ENCODE measurements at places on chromosomes 11 and 22. TPM values are rescaled to one million over a fixed set of nuclear protein-coding genes. Genes with fewer than 3 reads are reported as not detected.

DNA sequence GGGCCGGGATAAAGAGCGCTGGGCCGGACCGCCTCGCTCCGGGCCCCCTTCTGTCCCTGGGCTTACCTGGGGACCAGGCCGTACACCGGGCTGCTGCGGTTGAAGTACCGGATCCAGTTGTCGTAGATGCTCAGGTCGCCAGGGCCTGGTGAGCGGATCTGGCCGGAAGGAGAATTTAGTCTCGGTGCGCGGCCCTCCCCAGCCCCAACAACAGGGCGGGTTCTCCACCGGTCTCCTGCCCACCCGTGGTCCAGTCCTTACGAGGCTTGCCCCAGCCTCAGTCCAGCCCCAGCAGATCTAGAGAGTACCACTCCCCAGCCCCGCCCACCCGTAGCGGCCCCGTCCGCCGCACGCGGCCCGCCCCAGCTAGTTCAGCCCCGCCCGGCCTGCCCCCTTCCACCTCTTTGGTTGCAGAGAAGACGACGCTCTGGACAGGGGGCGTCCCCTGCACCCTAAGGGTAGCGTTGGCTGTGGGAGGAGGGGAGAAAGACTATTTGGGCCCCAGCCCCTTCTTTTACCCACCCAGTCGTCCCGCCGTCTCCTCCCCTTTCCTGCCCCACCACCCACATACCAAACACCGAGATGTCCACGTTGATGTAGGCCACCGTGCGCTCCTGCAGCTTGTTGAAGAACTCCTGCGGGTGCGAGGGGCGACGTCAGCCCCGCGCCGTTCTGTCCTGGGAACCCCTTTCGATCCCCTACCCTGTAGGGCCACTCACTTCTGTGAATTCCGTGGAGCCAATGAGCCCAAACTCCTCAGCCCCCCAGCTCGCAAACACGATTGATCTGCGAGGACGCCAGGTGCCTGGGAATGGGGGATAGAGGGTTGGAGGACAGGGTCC lies 6.8 kb downstream of the SAC3D1 start:
- DNase-seq = no peak

GRCh38 chr11:124712392-124712791 lies 27.4 kb upstream of the NRGN start:
- DNase-seq = no peak

- no peak for DNase-seq
Measured at GRCh38 chr11:128227466-128227865, 359.9 kb downstream of the ETS1 start.

- peak; percentile 12 for DNase-seq
Measured at GRCh38 chr11:106306942-106307341, 229.5 kb downstream of the AASDHPPT start.

- no peak for DNase-seq
Measured at GRCh38 chr11:17413414-17414316, 25.2 kb upstream of the KCNJ11 start.

GRCh38 chr11:43736502-43737200 lies 56.1 kb downstream of the HSD17B12 start:
- peak; percentile 82 for DNase-seq

- DNase-seq = no peak
Measured at GRCh38 chr11:43577566-43578264, 102.8 kb upstream of the HSD17B12 start.

DNA sequence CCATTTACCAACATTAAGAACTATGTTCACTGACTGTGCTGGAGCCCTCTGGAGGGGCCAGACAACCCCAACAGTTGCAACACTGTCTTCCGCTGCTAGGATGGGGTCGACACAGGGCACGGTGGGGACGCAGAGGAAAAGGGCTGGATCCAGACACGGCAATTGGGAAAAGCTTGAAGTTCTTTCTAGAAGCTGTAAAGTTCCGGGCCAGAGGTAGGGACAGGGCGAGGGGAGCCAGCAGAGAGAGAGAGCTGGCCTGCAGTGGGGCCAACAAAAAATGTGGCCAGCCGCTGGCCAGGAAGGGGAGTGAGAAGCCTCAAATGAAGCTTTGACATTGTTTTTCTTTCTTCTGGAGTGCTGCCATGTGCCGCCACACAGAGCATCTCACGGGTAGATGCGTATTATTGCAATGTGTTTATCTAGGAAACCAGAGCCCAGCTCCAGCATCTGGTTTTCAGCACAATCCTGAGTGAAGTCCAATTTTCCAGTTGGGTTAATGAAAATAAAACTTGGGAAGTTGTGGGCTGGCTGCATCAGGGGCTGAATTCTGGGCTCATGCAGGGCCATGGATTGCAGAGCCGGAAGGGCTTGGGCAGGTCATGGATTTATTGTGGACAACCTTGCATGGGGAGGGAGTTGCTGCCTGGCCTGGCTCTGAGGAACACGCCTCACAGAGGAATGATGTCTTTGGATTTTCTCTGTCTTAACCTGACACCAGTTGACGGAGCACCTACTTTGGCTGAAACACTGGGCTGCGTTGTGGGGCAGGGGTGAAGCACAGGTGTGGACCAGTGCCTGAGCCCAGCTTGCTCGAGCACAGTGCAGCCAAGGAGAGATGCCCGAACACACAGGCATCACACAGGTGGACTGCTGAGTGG lies 67.6 kb upstream of the AMPD3 start:
- DNase-seq = peak; percentile 99

DNA sequence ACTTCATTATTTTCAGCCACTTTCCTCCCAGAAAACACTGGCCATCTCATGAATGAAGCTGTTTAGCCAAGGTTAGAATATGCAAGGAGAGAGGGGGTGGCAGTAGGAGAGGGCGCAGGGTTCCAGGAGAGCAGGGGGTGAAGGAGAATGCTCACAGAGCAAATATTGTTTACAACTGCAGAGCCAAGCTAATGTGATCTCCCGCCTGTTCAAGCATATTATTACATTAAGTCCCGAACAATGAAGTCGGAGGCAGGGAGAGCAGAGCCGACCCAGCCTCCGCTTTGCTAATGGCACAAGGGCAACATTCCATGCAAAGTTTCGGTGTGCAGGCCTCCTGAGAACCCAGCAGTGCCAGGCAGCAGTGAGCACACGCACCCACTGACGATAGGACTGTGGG lies 80.1 kb downstream of the MICAL3 start:
- no peak for DNase-seq

DNA sequence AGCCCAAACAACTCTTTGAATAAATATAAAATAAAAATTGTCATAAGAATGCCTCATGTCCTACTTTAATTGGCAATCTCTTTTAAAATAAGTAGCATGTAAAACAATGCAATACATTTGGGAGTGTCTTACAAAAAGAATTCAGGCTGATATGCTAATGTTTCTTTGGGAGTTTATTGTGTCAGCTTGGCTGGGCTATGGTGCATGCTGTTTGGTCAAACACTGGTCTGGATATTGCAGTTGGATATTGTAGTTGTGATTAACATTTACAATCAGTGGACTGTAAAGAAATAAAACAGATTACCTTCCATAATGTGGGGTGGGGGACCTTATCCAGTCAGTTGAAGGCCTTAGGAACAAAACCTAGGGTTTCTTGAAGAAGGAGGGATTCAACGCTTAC lies 37.0 kb upstream of the B3GAT1 start:
- DNase-seq = no peak

DNA sequence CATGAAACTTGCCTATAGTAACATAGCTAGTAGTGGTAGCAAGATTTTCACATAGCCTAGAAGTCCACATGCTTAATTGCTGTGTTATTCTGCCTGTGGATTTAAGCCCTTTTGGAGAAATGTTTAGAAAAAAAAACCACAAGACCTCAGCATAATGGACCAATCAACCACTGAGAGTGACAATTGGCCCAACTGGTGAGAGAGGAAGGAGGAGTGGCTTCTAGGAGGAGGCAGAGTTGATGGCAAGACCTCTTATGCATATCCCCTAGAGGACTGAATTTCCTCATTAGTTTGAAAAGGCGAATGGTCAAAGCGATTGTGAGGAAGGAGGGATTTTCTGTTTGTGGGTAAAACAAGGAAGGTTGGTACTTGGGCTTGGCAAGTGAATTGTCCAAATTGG lies 30.6 kb downstream of the NNMT start:
- DNase-seq = no peak

- DNase-seq = no peak
Measured at GRCh38 chr11:83722392-83723119, 436.4 kb upstream of the CCDC90B start.

- peak; percentile 89 for DNase-seq
Measured at GRCh38 chr11:130653838-130654636, 205.6 kb downstream of the ADAMTS15 start.

DNA sequence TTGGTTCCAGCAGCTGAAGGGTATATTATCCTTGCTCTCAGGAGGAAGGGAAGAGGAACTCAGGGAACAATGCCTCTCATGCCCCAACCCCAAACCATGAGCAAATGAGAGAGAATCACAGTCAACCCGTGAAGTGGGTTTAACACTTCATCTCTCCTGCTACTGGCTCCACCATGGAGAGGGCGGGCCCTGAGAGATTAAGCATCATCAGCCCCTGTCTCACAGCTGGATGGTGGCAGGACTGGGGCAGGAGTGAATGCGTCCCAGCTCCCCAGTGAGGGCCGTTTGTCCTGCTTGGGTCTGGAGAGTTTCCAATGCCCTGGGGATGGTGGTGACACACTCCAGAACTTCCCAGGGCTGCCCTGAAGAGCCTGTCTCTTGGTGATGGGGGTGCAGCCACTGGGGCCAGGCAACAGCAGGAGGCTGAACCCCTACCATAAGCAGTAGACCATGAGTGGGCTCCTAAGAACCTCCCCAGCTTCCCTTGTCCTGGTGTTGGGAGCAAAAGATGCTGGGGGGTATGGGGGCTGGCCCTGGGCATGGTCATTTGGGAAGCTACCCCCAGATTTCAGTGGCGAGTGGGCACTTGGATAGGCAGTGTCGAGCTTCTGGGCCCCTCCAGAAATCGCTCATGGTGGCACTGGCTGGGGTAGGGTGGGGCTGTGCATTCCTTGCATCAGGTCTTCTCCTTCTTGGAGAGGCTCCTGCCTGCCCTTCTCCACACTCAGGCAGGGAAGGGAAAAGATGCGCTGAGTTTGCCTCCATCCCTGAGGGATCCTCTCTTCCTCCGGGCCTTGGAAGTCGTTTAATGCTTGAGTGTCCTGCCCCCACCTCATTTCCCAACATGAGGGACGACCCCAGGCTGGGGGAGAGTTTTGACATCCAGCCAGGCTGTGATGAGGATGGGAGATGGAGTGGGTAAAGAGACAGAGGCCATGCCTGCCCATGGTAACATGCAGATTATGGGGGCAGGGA lies 157.5 kb downstream of the ST3GAL4 start:
- no peak for DNase-seq

DNA sequence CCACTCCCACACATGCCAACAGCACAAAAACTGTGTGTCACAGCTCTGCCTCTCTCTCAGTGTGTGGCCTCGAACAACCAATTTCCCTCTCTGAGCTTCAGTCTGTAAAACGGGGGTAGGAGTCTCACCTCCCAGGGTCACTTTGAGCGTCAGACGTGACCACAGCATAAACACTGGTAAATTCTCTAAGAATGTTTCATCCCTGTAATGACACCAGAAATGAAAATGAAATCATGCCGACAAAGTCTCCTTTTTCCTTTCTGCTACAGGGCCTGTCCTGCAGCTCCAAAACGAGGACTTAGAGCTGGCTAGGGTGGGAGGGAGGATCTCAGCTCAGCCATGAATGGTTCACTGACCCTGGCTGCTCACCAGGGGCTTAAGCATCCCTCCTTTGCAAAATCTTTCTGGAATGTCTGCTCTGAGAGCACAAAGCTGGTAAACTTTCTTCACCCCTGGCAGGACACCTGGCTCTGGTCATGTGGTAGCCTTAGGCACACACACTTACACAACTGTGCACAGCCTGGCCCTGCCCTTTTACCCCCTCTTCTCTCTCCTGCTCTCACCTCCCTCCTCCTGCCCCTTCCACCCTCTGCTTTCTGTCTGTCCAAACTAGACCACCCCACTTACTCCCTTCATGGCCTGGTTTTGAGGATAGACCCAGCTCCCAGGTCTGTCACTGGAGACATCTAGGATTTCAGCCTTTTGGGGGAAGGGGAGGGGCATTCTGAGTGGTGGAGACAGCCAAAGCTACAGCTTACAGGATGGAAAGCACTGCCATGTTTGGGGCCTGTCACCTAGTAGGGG lies 12.3 kb upstream of the TSKU start:
- DNase-seq = peak; percentile 89

DNA sequence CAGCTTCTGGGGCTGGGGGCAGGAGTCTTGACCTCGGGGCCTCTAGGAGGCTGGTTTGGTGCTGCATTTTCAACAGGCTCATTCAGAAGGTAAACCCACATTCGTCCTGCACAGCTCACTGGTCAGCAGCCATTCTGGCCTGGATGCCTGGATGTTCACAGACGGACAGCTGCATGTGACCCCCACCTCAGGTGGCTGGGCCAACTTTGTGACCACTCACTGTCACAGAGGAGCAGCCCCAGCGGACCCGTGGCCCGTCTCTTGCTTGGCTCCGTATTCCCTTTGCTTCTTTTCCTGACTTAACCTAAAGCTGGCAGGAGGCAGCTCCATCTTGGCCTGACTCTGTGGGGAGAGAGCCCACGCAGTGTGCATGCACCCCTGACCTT lies 8.2 kb downstream of the DGCR8 start:
- no peak for DNase-seq

DNA sequence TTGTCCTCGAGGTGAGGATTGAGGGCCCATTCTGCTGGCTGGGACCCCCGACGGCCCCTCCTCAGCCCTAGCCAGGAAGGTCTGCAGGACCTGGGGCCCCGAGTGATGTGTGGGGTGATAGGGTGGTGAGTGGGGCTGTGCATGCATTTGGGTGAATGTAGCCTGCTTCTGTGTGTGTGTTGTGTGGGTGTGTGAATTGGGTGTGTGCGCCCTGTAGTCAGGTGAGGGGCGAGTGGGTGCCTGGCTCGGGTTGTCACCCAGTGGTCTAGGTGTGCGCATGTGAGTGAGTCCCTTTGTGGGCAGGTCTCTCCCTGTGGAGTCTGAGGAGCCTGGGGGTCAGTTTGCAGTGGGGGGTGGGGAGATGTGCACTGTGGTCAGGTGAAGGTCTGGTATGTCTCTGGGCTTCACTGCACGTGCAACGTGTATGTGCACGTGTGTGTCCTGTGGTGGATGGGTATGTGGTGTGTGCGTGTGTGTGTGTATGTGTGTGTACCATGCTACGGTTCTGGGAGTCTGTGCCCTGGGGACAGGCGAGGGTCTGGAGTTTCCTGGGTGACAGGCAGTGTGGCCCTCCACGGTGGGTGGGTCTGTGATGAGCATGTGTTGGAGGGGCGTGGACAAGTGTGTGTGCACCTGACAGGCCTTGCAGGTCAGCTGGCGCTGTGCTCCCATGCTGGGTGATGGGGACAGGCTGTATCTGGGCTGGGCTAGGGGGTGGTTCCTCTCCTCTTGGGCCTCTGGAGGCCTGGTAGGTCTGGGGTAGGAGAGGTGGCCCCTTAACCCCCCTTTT lies 1.0 kb downstream of the TMEM151A start:
- DNase-seq = no peak

DNA sequence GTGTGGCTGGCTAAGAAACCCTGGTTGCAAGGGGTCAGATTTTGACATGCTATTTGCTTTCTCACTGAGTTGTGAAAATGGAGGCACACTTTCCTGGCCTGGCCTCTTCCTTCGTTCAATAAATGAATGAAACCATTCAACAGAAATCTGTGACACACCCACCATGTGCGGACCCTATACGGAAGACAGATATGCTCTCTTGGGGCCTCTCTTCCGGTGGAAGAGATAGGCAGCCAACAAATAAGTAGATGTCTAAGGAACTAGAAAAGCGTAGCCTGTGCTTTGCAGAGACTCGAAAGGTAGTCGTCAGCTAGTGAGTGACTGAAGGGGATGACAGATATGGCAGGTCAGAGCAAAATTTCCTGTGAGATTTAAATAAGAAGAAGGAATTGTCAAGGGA lies 5.3 kb downstream of the KCNQ1OT1 start:
- DNase-seq = no peak

The MS4A6E gene
- not detected for total RNA-seq

The CCDC15 gene
- 9.8 TPM for total RNA-seq

The TNNI2 gene
- total RNA-seq = not detected

The SCT gene
- not detected for total RNA-seq

The KMT2A gene
- total RNA-seq = 38.9 TPM

The PDGFD gene
- total RNA-seq = 37.4 TPM

The RCE1 gene
- 10.7 TPM for total RNA-seq

The C22orf23 gene
- 0.54 TPM for total RNA-seq

Measured in fibroblast of the aortic adventitia (primary cell).